ENCODE measurements at places on chromosomes 12 and 14.
A peak's percentile ranks its signal among the peaks of the same experiment; 100 is the strongest.

DNA sequence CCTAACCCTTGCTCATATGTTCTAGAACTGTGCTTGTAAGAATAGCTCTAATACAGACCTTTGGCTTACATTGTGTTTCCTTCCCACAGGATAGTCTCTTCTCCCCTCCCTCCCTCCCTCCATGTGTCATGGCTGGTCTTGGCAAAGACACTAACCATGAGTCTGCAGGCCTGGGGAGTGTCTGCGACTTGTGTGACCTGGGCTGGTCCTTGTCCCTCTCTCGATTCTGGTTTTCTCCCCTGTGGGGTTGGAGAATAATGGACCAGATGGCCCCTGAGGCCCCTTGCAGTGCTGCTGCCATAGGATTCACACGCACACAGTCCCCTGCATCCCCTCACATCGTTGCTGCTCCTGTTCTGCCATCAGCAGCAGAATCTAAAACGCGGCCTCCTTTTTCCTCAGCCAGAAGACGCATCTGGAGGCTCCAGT lies 30.3 kb downstream of the DEGS2 start:
- no peak for DNase-seq

DNA sequence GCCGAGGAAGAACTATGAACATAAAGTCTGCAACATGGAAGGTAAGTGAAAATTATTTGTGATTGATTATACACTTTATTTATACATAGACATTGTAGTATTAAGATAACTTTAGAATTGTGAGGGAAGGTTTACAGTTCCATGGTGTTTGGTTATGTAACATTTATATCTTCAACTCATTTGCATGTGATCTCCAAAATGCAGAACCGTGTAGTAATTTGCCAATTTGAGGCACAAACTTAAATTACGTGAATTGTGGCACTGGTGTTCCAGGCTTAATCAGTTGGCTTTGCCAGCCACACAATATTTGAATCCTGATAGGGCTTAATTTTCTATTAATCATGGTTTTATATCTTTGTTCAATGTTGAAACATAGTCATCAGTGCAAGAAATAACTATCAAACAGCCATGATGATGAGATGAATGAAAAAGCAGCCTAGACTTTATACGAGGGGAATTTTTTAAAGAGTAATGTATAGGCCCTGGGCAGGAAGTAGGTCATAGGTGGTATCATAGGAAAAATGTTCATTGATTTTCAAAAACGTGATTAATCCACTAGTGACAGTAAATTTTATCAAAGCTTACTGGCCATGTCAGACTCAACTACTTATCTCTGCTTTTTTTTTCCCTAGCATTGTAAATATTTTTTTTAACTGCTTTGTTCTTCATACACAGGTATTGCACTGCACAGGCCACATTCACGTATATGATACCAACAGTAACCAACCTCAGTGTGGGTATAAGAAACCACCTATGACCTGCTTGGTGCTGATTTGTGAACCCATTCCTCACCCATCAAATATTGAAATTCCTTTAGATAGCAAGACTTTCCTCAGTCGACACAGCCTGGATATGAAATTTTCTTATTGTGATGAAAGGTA lies 31.7 kb downstream of the HIF1A start:
- DNase-seq = no peak

- no peak for DNase-seq
These were observed 39.6 kb downstream of the PRKCH start for GRCh38 chr14:61360796-61361525.

- DNase-seq = no peak
These were observed 147.4 kb downstream of the SLC38A4 start for GRCh38 chr12:46678426-46678825.

DNA sequence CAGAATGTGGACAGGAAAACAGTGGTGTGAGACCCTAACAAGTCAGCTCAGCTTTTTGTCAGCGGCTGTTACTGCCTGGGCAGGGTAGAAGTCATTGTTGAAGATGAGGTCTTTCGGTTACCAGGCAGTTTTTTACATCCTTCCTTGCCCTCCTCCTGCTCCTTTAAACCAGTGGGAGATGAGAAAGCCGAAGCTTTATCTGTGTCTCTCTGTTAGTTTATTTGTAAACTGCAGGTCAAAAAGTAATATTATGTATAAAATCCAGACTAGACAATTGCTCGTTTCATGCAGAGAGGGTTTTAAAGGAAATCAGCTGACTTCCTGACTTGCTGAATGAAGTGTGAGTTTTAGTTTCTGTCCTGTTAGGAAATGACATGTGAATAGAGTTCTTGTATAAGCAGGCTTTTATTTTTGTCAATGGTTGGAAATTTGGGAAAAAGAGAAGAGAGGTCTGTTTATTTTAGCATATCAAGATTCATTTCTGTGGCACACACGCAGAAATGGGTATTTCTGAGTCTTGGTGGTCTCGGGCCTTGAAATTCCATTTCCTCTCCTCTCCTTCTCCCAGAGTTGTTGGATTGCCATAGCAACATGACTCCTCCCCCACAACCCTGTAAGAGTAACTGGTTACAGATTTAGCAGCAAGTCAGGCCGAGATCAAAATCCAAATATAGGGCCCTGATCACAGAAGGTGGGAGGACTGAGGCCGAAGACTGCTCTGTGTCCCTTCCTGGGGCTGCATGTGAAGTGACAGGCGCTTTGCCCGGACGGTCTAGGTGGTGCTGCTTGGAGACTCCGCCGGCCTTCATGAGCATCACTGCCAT lies 60.8 kb downstream of the SAMD4A start:
- peak; percentile 62 for DNase-seq

Data from astrocyte (in vitro differentiated cells and primary cell).